Urothelium cell line (cell line): ENCODE measurements at places on chromosomes 3 and 15.
A peak's percentile ranks its signal among the peaks of the same experiment; 100 is the strongest.

GRCh38 chr3:58188921-58189451, 21.8 kb downstream of the DNASE1L3 start:
- no peak for DNase-seq

GRCh38 chr3:165404357-165405027, 208.3 kb upstream of the SLITRK3 start:
- DNase-seq: no peak

GRCh38 chr3:117788061-117788460, 1078.5 kb downstream of the TUSC7 start:
- DNase-seq: peak; percentile 38

DNA sequence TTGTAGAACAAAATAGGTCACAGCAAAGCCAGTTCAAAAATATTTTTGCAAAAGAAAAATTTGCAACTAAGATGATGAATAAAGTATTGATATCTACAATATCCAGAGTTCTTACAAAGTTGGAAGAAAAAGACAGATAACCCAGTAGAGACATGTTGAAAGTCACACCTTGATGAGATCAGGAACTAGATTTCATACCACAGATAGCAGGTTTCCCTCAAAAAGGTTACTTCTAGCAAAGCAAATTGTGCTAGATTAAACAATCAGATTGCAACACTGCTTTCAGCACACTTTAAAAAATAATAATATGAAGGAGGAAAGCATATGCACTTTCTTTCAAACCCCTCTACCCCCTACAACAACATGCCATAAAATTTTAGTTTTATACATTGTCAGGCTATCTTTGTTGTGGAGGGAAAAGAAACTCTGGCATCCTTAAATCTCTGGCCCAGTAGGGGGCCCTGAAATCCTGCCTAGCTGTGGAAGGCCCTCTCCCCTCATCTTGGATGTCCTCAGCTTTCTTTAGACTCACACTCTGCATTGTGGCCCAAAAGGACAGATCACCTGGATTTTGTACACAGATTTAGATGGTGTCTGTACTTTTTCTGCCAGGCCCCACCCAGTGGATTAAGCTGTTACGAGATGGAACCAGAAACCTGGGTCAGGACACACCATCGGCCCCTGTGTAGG, 50.9 kb downstream of the CCR3 start:
- no peak for DNase-seq

GRCh38 chr3:174335324-174335723, 523.8 kb upstream of the NAALADL2 start:
- no peak for DNase-seq

DNA sequence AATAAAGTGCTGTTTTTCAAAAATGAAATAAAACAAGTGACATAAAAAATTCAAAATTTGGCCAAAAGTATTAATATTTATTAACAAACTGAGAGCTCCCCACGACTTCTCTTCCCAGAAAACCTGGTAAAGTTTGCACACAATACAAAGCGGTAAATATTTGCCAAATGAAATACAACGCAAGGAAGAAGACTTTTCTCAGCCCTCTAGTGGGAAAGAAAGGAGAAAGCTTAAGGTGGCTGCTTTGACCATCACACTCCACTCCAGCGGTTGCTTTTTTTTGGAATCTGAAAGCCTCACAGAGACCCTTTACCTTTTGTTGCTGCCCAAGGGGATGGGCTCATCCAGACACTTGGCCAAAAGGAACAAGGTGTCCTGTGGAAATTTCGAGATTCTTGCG, 1.1 kb upstream of the GK5 start:
- no peak for DNase-seq
